ENCODE measurements at places on chromosomes 6 and 20. TPM values are rescaled to one million over a fixed set of nuclear protein-coding genes. Genes with fewer than 3 reads are reported as not detected.

The CLDN20 gene
- 0.11 TPM for total RNA-seq

The PCSK2 gene
- not detected for total RNA-seq

The PRDM13 gene
- 1.4 TPM for total RNA-seq

The OPN5 gene
- not detected for total RNA-seq

The MCHR2 gene
- total RNA-seq = not detected

The TRIM31 gene
- total RNA-seq = not detected

The SMIM13 gene
- total RNA-seq = 9.9 TPM

The OR5V1 gene
- not detected for total RNA-seq

The NHSL1 gene
- total RNA-seq = 27.5 TPM

The C6orf15 gene
- not detected for total RNA-seq

The CRISP3 gene
- total RNA-seq = not detected

The RAD21L1 gene
- total RNA-seq = not detected

The SIM1 gene
- total RNA-seq = not detected

The REM1 gene
- 1.5 TPM for total RNA-seq

All from A375 (cell line).